Calu3 (cell line): ENCODE measurements at places on chromosomes 3 and 15.

- DNase-seq, result no peak
Measured at GRCh38 chr3:42042747-42043098, 48.4 kb upstream of the TRAK1 start.

- DNase-seq, result no peak
Measured at GRCh38 chr3:41819236-41819635, 142.7 kb downstream of the ULK4 start.

GRCh38 chr3:51275111-51275805 lies 109.8 kb upstream of the MANF start:
- no peak for DNase-seq

GRCh38 chr3:47022641-47023071 lies 43.2 kb downstream of the NBEAL2 start:
- DNase-seq, result no peak

DNA sequence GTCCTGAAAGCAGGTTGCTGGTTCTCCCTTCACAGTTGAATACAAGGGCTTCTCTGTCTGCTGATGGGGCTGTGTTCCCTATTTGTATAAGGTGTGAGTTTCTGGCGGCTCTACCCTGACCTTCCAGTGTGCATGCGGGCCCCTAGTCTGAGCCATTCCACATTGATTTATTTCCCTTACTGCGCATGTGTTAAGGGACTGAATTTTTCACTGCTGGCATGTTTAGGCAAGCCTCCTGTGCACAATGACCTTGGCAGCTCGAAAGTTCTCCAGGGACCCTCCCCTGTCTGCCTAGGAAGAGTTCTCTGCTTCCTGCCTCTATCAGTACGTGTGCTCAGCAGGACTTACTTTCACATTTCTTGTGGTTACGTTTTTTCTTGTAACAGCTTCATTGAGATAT lies 11.4 kb downstream of the TRAK1 start:
- no peak for DNase-seq

DNA sequence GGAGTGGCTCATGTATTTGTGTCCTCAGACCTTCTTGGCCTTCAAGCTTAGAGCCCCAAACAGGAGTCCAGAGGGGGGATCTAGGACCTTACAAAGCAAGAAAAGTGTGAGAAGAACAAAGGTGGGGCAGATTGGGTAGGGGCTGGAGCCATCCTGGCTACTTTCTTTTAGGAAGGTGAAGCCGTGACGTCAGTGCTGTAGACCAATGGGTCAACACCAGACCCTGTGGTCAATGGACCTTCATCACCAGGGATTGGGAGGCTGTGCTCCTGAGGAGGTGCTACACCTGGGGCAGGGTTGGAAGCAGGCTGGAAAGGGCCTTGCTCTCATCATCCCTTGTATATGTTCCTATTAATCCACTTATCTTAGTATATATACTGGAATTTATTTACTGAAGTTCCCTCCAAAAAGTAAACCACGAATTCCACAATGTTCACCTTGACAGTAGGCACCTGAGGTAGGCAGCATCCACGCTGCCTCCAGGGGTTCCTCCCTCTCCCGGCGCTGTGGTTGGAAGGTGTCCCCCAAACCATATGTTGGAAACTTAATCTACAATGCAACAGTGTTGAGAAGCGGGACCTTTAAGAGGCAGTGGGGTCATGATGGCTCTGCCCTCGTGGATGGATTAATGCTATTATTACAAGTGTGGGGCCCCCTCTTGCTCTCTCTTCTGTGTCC lies 21.4 kb upstream of the MCCC1 start:
- no peak for DNase-seq

- no peak for DNase-seq
Measured at GRCh38 chr3:133055339-133055738, 17.1 kb downstream of the TMEM108 start.

DNA sequence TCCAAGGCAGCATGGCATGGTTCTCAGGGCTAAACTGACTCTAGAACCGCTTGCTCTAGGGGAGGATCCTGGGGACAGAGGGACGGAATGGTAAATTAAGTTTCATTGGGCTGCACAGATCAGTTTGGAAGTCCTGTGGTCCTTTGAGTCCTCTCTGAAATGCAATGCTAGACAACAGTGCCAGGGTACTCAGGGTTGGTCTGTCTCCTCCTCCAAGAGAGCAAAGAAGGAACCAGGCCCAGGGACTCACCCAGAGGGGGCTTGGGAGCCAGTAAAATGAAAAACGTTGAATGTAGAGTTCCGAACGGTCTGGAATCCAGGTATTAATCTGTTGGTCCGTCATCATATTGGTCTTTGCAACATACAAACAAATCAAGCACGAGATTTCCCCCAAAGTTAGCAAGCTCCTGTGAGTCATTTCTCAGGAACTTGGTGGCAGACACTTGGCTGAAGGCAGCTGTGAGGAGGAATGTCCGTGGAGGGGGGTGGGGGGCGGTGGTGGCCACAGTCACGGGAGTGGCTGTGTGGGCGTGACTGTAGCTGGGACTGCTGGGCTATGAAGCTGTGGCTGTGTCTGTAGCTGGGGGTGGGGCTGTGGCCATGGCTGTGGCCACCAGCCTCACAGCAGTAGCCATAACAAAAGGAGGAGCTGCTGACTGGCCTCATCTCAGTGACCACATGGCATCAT lies 361.0 kb downstream of the SHQ1 start:
- peak; percentile 74 for DNase-seq

- DNase-seq, result no peak
Measured at GRCh38 chr3:4928277-4928789, 50.9 kb upstream of the BHLHE40 start.

DNA sequence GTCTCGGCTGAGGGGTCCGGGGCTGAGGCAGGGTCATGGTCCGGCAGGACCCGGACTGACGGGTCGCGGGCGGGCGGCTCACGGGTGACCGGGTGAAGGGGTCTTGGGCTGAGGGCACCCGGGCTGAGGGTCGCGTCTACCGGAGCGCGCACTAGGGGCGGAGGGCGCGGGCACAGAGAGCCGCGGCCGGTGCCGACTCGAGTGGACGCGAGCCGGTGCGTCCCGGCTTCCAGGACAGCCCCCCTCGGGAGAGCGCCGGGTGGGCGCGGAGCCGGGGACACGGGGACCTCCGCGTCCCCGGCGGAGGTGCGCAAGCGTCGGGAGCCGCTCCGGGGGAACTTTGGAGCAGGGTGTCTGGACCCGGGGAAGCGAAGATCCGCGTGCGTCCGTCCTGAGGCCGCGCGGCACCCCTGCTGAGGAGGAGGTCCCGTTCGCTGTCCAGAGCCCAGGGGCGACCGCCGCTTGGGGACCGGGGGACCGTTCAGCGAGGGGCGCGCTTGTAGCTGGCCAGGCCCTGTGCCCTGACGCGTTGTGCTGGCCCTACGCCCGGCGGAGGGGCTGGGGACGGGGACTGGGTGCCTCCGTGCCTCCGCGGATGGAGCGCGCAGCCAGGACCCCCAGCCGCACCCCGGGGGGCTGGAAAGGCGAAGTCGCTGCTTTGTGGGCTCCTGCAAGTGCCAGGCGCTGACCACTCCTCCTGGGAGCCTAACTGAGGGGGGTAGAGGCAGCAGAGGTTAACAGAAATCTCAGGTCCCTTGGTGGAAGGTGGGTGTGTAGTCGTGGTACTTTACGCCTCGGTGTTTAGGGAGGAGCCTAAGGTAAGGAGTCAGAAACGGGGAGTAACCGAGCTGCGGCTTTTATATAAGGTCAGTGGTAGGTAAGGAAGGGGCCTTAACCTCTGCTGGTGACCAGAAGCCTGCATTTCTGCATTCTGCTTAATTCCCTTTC lies at the start of gene PPARG:
TSS of gene PPARG (plus strand) at position 889 of the 948 bp plus-strand sequence. CDS start 90,642 bp downstream, outside the sequence.
- DNase-seq, result peak; percentile 72

- DNase-seq, result no peak
Measured at GRCh38 chr3:55873523-55874254, 386.6 kb upstream of the WNT5A start.

DNA sequence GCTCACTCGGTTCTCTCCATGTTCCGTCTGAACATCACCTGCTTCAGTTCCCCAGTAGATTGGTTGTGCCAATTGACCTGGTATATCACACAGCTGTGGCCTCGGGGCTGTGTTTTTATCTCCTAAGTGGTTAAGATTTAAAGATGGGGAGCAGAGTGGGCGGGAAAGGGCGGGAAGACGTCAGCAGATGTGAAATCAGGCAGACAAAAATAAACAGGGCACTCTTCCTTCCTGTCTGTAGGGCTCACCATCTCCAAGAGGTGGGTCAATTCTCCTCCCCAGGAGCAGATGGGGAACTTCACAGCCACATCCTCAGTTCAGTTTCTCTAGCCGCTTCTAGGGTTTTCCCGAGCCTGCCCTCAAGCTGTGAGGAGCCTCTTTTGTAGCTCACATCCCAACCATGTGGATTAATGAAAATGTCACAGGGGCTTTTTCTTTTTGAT lies 26.8 kb upstream of the LIMD1 start:
- DNase-seq, result no peak

- DNase-seq, result no peak
Measured at GRCh38 chr15:93331545-93332167, 242.6 kb upstream of the RGMA start.

- DNase-seq, result no peak
Measured at GRCh38 chr15:65087873-65088642, 11.5 kb downstream of the KBTBD13 start.

GRCh38 chr3:184656829-184657681 lies 54.8 kb downstream of the MAGEF1 start:
- no peak for DNase-seq

DNA sequence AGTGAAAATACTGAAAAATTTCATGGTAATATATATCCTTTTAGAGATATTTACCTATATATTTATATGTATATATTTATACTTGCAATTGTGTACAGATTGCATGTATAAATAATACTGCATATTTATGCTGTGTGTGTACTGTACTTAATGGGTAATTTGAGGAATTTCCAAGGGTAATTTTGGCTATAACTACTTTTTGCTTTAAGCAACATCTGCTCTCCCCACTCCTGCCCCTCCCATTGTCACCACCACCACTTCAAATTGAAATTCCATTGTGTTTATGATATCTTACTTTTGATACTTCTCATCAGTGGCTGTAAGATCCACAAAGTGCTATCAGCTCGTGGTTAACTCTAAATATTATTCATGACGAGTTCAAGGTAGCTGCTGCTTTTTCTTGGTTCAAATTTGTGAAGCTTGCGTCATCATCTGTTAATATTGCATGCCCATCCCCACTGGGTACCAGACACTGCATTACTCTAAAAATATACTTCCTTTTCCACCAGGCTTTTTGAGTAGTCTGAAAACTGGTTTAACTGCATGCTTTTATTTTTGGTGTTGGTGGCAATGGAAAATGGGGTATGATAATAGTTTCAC lies 91.7 kb upstream of the MITF start:
- DNase-seq, result no peak

GRCh38 chr3:112486811-112487505 lies 12.3 kb downstream of the BTLA start:
- no peak for DNase-seq

DNA sequence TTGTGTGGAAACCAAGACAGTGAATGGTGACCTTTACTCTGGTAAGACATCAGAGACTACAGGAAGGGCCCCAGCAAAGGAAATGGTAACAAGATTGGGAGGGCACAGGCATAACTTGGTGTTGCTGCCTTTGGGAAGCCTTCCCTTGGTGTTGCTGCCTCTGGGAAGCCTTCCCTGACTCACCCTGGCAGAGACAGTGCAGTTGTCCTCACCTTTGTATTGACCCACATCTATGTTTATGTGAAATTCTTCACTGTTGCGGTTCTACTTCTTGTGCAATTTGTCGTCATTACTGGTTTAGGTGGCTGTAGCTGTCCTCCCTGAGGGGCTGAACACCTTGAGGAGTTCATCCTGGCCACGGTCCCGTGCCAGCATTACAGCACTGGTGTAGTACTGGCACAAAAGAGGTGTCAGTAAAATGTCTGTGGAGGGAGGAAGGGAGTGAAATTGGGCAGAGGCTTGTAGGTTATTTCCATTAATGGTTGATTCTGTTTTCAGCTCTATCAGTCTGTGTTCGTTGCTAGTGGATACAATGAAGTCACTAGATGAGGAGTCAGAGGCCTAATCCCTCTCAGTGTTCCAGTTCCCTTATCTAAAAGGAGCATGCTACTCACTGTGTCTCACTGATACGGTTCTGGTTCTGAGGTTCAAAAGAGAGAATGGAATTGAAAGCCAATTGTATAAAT lies 21.6 kb downstream of the IFT122 start:
- no peak for DNase-seq

DNA sequence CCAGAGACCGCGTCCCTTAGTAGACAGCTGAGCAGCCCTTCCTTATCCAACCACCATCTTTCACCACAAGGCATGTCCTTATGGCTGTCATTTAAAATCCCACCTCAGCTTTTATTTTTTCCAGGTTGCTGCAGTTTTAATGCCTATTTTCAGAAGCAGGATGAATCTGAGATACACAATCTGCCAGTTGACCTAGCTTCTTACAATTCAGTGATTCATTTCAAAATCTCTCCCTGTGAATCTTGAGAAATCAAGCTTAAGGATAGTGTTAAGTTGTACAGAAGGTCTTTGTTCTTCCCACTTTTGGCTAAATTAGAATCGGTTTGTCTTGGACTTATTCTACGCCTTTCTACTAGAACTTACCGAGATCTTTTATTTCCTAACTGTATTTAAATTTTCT lies 522.3 kb upstream of the CFAP20DC start:
- no peak for DNase-seq

GRCh38 chr3:141663993-141664392 lies 74.1 kb upstream of the RNF7 start:
- DNase-seq, result no peak

GRCh38 chr3:44342176-44342790 lies 3.7 kb downstream of the TCAIM start:
- DNase-seq, result no peak

GRCh38 chr3:133598405-133598804 lies 24.9 kb downstream of the CDV3 start:
- DNase-seq, result no peak

DNA sequence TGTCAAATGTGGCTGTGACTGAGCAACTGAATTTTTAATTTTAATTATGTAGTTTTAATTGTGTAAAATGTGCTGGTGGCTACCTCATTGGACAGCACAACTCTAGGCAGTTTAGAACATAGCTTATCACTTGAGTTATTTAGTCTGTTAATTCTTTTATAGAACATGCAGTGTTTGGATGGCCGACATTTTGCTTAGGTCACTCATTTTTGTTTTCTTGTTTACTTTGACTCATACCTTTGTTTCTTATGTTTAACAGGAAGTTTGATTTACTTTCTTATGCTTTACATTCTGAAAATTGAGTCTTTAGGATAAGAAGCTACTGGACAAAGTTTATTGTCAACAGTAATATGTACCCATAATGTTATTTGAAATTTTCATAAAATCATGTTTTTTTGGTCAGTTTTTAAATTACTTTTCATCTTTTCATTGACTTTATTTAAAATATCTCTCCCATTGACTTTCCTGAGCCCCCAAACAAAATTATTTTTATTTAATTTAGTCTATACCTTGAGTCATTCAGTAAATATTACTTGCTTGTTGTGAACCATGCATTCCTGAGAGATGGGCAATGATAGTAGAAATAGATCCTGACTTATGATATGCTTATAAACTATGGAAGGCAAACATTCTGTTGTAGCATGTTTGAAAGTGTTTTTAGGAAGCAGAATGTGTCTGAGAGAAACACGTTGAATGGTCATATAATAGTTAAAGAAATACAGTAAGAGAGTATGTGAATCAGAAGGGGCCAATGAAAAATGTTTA lies 60.6 kb downstream of the TCF12 start:
- DNase-seq, result no peak

GRCh38 chr3:54014067-54014466 lies 108.3 kb upstream of the CACNA2D3 start:
- no peak for DNase-seq
